ENCODE measurements at places on chromosomes 5 and 9.

DNA sequence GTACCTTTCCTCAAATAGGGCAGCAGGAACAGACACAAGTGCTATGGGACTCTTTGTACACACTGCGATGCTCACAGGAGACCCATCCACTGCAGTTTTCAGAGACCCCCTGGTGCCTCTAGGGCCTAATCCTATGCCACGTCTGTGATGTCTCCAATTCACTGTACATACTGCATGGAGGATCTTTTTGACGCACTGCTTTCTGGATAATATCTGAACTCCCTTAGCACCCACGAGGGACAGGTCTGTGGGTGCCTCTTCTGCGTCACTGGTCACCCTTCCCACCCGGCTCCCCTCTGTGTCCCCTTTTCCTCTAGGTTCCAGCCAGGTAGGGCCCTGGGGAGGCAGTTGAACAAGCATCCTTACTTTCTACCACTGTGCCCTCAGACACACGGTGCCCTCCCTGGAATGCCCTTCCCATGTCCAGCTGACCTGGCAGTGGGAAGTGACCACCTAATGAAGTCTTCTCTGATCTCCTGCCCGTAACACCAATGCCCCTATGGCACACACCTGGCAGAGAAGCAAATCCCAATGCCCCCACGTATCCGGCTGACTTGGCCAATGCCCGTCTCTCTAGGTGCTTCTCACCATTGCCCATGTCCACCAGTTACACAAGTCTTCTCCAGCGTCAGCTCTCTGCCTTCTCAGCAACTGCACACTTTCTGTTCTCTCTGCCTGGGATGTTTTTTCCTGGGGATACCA is 41.5 kb downstream of the FOXI1 start:
- DNase-seq, result no peak

GRCh38 chr5:114789773-114790402 is 379.8 kb downstream of the TRIM36 start:
- DNase-seq, result peak; percentile 25

- no peak for DNase-seq
These were observed 197.0 kb upstream of the NR4A3 start for GRCh38 chr9:99624499-99625233.

DNA sequence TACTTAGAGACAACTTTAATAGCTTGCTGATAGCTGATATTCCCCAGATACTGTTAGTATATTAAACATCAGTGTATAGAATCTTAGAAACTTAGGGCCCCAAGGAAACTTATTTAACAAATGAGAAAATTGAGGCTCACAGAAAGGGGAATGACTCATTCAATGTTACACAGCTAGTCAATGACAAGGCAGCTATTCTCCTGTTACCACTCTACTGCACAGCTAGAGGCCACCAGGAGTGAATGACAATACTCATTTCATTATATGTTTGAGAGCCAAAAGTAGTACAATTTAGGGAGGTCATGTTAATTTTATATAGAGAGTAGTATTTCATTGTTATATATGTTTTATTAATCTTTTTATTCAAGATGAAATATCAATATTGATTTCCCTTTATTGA is 33.2 kb upstream of the PCDHB1 start:
- DNase-seq, result no peak

- DNase-seq, result no peak
These were observed 237.7 kb upstream of the KLF4 start for GRCh38 chr9:107727086-107727780.

- DNase-seq, result peak; percentile 57
These were observed 1.3 kb downstream of the HMGXB3 start for GRCh38 chr5:150001660-150002486.

GRCh38 chr5:174910245-174910737 is 185.9 kb downstream of the MSX2 start:
- DNase-seq, result peak; percentile 34

- DNase-seq, result no peak
These were observed 20.4 kb upstream of the KIF12 start for GRCh38 chr9:114119242-114120191.

DNA sequence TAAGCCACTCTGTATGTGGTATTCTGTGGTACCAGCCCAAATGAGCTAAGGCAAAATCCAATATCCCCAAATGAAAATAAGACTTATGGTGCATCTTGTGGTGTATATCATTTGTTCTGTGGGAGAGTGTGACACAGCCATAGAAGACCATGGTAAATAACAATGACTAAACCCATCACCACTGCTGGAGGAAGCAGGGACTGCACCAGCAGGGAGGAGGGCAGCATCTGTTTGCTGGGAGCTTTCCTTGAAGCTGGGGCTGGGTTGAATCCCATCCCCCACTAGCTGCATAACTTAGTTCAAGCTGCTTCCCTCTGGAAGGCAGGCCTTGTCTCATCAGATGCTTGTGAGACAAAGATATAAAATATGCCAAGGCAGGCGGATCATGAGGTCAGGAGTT is 14.2 kb downstream of the GADD45G start:
- no peak for DNase-seq

DNA sequence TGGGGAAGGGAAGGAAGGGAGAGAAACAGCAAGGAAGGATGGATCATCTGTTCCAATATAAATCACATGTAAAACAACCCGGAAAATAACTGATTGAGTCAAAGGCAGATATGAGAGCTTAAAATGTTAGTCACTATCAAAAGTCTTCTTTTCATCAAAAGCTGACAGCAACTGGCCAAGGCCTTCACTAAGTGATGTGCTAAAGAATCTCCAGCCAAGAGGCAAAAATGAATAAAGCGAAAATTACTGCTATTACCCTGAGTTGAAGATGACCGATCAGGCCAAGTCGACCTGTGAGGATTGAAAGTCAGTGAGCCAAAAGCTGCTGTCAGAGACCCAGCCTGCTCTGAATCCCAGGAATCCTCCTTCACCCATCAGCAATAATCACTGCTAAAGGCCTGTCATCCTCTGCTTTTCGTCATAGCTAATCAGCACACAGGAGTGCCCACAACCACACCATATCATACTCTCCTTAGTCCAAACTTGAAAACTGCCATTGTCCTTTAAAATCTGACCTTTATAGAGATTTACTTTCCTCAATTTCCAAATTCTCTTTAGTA is 736.9 kb downstream of the TLE1 start:
- DNase-seq, result no peak
